ENCODE measurements at places on chromosomes 16 and 17.

DNA sequence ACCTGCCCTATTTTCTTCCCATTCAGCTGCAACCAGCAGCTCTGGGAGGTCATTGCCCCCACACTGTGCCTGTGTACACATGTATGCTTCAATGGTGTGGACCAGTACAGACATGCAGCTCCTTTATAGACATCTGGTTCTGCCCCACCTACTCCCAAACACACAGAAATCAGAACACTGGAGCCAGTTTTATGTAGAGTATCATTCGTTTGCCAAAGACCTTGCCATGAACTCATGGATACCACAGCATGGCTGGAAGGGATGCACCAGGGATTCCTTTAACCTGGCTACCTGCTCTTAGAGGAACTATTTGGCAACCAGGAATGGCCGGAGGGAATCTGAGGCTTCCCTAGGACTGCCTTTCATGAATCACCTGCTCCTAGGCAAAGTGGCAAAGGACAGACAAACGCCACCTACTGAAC is 60.4 kb downstream of the ZFHX3 start:
- no peak for DNase-seq

DNA sequence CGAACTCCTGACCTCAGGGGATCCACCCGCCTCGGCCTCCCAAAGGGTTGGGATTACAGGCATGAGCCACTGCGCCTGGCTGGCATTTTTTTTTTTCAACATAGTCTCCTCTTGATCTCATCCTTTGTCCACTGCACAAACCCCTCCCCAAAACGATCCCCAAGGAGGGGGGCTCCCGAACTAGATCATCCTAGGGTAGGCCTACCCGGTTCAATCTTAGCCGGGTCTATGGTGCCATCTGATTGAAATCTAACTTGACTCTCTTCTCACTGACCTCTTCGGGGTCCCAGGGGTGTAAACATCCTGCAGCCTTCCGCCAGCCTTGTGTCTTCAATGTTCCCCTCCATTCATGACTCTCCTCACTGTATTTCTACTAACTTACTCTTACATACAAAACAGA is 140.5 kb upstream of the CRHR1 start:
- no peak for DNase-seq

DNA sequence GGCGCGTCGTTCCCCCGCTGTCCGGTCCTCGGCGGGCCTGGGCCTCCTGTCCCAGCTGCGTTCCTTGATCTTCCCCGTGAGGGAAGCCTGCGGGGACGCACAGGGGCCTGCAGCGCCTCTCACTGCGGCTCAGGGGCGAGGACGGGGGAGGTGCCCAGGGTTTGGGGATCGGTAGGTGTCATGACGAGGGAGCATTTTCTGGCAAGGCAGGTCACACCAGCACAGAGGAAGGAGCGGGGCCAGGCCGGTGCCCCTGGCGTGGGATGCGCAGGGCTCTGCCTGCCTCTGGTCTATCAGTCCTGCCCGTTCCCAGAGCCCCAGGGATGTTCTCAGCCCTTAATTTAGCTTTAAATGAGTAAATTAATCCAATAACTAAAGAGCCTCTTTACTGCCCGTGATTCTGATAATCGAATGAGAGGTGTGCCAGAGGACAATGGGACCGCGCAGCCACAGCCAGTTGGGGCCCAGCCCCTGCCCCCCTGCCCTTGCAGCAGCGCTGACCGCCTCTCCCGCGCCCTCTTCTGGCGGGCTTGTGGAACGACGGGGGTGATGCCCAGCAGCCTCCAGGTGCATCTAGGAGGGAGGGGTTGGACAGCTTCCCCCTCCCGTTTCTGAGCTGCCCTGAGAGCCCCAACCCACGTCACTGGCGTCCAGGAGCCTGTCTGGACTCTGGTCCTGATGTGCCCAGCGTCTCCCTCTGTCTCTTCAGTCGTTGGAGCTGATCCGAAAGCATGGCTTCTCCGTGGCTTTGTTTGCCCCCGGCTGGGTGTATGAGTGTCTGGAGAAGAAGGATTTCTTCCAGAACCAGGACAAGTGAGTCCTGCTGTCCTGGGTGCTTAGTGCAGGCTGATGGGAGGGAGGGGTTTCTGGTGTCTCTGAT is 7.9 kb downstream of the ENGASE start:
- DNase-seq = peak; percentile 9

GRCh38 chr17:29483503-29483902 is 83.3 kb downstream of the ABHD15 start:
- DNase-seq = no peak

DNA sequence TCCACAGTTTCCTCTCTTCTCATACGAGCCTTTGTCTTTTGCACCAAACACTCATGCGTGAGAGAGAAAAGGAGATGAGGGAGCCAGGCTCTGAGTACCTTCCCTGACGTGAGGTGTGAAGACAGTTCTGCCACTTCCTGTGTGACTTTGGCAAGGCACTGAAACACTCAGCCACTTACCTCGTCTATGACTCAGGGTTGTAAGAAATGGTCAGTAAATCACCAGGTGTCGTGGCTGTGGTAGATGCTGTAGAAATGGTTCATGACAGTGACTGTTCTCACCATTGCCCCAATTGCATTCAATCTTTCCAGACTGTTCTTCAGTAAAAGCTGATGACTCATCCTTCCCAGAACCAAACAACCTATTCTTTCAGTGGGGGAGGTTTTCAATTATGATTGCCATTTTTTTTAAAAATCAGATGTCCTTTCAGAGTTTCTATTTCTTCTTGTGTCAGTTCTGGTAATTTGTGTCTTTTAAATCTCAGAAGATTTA is 49.2 kb upstream of the CBFA2T3 start:
- DNase-seq = peak; percentile 71

DNA sequence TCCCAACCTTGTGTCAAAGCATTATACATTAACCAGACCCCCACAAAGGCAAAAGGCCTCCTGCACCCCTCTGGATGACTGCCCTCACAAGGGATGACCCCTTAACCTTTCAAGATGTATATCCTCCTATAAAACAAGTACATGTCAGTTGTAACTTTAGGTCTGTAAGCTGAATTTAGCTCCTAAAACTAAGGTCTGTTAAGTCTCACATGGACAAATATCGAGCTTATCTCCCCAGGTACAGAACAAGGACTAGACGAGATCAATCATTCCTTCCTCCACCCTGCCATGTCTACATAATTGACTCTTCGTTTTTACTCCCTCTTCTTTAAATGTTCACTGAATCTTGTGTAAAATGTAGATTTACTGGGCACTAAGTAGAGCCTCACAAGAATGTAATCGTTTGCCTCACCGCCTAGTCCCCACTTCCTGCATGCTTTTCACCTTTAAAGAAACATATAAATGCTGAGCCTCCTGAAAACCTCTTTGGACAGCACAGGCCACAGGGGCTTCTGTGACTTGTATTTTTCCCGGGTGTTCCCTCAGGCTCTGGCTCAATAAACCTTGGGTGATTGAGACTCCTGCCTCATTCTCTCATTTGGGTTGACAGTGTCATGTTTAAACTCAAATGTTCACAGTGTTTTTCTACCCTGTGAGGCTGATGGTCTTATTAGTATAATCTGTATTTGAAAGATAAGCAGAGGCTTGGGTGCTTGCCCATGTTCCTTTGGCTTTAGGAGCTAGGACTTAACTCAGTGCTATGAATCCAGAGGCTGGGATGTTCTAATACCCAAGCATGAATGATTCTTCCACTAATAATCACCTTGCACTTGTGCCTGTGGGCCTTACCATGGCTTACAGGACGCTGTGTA is 37.6 kb downstream of the MMD start:
- no peak for DNase-seq

- no peak for DNase-seq
Measured at GRCh38 chr17:61955619-61956018, 27.8 kb upstream of the INTS2 start.

- DNase-seq = no peak
Measured at GRCh38 chr17:81509207-81509971, 3.2 kb downstream of the ACTG1 start.

DNA sequence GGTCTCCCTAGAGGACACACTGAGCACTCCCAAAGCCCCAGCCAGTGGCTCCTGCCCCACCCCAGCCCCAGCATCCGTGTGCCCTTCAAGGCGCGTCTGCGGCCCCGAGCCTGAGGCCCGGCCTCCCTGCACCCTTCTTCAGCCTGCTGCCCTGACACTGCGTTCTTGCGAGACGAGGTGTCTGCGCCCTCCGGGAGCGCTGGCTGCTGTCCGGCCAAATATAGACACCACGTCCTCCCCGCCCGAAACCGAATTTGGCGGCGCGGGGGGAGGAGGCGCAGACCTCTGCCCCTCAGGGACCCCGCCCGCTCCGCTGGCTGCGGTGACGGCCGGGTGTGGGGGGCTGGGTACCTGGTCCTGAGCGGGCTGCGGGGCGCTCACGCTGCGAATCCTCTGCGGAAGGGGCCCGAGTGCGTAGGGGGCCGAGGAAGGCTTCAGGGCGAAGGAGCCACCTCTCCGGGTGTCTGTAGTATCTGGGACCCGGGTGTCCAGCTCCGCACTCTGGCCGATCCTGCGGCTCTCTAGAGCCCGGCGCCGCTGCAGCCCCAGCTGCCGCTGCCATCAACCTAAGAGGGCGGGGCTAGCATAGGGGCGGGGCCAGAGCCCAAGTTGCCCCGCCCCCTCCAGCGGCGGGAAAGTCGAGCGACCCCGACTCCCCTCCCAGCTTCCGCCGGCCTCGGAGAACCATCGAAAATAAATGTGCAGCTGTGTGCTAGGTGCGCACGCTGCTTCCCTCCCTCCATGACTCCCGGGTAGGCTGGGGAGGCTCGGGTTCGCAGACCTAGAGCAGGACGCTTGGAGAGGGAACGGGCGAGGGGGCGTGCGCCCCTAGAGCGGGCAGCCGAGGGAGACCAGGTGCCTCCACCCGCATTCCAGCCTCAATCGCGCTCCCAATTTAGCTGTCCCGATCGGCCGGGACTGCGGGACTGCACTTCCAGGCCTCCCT is at the start of gene CORO6:
TSS of gene CORO6 (minus strand) at position 576 of the 946 bp plus-strand sequence. CDS start 1,491 bp downstream, outside the sequence.
- no peak for DNase-seq

DNA sequence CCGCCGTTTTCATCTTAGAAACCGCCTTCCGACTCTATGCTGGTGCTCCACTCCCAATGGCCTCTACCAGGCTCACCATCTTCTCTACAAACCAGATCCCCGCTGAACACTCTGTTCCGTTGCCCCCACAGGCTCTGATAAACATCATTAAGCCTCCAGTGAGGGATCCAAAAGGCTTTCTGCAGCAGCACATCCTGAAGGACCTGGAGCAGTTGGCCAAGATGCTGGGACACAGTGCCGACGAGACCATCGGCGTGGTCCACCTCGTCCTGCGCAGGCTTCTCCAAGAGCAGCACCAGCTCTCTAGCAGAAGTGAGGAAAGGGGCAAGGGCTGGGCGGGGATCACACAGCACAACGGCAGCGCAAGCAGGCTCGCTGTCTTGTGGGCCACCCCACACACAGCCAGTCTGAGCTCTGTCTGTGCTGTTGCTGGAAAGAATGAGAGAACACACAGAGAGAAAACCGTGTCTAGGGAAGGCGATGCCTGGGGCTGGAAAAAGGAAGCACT is 33.5 kb upstream of the ENDOV start:
- DNase-seq = no peak

GRCh38 chr16:85259832-85260167 is 147.5 kb upstream of the CIBAR2 start:
- no peak for DNase-seq

GRCh38 chr17:68057531-68057952 is 22.0 kb downstream of the KPNA2 start:
- no peak for DNase-seq

- no peak for DNase-seq
Measured at GRCh38 chr17:3928406-3928805, 12.1 kb upstream of the P2RX1 start.

DNA sequence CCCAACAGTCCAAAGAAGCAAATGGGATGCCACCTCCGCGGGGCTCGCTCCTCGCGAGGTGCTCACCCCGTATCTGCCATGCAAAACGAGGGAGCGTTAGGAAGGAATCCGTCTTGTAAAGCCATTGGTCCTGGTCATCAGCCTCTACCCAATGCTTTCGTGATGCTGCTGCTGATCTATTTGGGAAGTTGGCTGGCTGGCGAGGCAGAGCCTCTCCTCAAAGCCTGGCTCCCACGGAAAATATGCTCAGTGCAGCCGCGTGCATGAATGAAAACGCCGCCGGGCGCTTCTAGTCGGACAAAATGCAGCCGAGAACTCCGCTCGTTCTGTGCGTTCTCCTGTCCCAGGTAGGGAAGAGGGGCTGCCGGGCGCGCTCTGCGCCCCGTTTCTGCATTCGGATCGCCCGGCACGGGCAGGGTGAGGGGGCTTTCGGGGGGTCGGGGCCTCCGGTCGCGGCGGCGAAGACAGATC is at the start of gene CDH13:
TSS of gene CDH13 (plus strand) at position 179 of the 471 bp plus-strand sequence.
- no peak for DNase-seq

- DNase-seq = no peak
Measured at GRCh38 chr16:74030000-74030706, 266.5 kb upstream of the PSMD7 start.

DNA sequence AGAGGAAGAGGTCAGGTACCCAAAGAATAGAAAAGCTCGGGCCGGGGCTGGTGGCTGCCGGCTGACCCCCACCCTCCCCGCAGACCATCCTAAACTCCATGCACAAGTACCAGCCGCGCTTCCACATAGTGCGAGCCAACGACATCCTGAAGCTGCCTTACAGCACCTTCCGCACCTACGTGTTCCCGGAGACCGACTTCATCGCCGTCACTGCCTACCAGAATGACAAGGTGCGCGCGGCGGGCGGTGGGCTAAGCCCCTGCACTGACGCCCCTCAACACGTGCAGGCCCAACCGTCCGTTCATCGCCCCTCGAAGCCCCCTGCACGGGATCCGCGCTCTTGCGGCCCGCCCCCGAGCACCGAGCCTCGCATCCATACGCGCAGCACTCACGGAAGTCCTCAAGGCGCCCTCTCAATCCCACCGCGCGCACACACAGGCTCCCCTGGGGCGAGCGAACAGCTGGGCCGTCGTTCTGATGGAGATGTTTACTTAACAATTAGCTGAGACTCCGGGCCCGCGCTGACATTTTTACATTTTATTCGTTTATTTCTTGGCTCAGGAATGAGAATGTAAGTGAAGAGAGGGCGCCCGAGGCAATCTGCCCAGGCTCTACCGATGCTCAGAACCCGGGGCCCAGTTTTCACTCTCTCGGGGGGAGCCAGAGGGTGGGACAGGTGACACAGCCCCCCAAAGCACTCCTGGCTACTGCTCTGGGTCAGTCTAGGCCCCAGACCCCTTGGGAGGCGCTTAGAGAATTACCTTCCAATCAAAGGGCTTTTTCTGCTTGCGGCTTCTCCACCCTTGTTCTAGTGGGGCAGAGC is 3.5 kb downstream of the TBX2 start:
- DNase-seq = no peak
